Stimulated activated CD8-positive, alpha-beta memory T cell treated with anti-CD3 and anti-CD28 coated beads, Interleukin-2, amount 100 ng/mL, for 1 hour (primary cell): ENCODE measurements at places on chromosomes 7 and 10.

GRCh38 chr7:135447748-135448147 lies 62.2 kb downstream of the CNOT4 start:
- no peak for DNase-seq

DNA sequence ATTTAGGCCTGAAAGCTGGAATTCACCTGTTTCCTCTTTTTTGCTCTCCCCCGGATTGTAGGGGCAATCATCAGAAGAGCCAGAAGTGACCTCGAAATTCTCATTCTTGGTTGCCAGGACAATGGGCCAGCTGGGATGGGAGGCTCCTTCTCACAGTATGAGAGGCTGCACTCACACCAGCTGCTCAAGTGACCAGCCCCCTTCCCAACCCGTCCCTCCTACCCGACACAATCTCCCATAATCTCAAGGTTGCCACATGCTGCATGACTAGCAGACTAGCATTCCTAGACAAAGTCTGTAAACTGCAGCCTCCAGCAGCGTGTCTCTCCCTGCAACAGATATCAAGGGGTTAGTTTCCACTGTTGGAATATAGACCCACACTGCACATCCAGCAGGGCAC lies 110.3 kb downstream of the C1GALT1 start:
- no peak for DNase-seq

GRCh38 chr7:137925091-137925490 lies 76.8 kb downstream of the CREB3L2 start:
- no peak for DNase-seq

DNA sequence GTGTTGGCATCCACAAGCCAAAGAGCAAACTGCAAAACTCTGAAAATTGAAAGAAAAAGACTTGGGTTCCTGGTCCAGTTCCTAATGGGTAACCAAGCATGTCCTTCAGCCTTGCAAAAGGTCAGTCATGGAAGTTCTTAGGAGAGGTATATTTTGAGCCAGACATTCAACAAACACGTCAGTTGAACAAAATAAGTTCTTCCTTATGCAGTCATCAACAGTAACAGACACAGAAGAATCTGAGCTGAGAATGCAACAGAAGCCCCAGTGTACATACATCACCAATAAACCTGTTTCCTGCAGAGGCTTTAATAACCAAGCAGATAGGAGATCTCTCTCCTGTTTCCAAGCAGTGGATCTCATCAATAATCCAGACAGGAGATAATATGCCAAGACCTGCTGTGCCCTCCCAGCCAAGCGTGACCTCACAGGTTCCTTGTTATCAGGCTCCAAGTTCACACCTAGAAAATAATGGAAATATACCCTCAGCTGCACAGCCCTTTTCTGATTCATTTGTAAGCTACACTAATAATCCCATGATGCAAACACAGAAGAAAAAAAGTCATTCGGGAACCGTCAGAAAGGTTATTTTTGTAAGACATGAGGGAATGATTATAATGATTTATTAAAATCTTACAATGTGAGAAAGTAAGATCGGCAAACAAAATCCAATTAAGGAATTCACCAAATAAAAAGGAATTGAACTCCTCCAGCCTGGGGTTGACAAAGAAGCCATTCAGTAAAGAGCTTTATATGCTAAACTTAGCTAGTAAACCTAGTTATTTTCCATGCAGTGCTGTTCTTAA lies 90.7 kb downstream of the DGKI start:
- no peak for DNase-seq

GRCh38 chr10:104368381-104368780 lies 14.7 kb downstream of the CFAP58 start:
- DNase-seq = no peak

GRCh38 chr7:55594414-55594813 lies 22.1 kb upstream of the VOPP1 start:
- no peak for DNase-seq

DNA sequence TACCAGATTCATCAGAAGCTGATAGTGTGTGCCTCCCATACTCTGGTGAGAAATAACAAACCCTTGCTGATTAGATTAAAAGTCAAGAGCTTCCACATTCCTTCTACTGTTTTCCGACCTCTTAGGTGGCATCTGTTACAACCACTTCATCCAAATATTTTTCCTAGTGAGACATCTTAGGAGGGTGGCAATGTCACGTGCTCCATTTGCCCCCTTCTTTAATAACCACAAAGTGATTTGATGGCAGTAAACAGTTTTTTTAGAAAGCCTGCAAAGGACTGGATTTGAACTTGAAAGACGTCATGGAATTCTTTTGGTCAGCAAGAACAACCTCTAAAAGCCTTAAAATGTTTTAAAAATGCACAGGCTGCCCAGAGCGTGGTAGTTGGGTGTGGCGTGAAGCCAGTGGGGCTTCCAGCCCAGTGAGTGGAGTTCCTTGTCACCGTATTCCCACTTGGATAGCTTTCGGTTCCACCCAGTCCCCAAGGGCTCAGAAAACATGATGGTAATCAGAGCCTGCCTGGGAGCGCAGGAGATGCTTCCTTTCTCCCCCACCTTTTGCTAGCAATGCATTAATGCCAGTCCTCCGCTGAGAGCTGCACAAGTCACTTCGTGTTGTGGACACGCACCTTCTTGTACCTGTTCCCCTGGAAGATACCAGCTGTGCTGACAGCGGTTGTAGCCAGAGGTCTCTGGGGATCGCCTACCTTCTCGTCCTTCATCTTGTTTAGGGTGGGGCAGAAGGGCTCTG lies 256.4 kb downstream of the KIAA1217 start:
- DNase-seq = no peak

DNA sequence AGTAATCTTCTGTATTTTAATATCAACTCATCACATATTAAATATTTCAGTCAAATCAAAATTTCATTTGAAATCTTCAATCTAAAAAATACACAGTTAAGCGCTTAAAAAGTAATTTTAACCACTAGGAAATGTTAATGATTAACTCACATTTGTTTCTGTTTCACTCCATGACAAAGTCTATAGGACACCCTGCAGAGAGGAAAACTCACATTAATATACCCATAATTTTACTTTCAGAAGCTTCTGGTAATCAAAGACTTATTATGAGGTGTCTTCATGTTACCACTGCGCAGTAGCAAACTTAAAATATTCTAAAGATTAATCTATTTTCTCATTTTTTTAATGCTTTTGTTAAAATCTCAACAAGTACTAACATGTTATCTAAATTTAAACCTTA lies 41.0 kb upstream of the ZNF518A start:
- no peak for DNase-seq

- no peak for DNase-seq
Measured at GRCh38 chr7:10412422-10413019, 561.2 kb upstream of the PHF14 start.
